ENCODE measurements at places on chromosomes 7 and 10.

GRCh38 chr7:37269711-37270508 lies 178.8 kb downstream of the ELMO1 start:
- no peak for DNase-seq

- no peak for DNase-seq
Measured at GRCh38 chr10:44986670-44987069, 8.1 kb upstream of the DEPP1 start.

DNA sequence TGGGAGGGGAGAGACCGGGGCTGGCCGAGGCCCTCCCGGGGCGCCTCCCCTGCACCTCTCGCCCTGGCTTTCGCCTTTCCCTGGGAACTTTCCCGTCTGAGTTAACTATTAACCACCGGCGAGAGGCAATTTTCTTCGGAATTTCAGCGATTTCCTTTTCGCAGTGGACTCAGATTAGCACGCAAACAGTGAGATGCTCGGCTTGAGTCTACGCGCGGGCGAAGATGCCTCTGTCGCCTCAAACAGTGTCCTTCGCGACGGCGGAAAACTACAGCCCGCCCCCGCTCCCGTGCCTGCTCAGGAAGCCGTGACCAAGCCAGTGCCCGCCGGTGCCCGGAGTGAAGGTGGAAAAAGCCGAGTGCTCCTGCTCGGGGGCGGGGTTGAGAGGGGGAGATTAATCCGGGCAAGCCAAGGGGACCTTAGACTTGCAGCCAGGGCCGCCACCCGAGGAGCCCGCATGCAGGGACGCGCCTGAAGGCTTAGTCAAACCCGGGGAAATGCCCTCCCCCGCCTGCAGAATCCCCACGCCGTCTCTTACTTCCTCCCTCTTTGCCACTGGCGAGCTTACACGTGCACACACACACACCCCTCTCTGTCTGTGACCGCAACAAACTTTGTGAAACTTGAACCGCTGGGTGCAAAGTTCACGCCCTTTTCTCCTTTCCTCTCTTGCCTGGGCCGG lies 14.5 kb upstream of the PAX2 start:
- DNase-seq = no peak

GRCh38 chr7:124330731-124331407 lies 298.0 kb upstream of the TMEM229A start:
- no peak for DNase-seq

DNA sequence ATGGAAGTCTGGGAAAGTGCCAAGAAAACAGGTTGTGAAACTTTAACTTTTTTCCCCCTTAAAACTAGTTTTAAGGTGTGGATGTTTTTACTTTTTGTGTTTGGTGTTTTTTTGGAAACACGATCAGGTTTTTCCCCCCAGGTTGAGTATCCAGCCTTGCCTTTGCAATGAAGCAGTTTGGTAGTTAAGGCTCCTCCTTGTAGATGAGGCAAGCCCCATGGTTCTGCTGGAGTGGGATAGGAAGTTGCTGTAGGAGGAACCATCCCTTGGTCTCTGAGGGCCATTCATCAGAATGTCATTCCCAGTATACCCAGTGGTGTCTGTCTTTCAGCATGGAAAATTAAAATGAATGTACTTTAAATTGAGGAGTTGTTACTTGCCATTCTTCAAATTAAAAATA lies 2.7 kb downstream of the CUL1 start:
- DNase-seq = no peak

DNA sequence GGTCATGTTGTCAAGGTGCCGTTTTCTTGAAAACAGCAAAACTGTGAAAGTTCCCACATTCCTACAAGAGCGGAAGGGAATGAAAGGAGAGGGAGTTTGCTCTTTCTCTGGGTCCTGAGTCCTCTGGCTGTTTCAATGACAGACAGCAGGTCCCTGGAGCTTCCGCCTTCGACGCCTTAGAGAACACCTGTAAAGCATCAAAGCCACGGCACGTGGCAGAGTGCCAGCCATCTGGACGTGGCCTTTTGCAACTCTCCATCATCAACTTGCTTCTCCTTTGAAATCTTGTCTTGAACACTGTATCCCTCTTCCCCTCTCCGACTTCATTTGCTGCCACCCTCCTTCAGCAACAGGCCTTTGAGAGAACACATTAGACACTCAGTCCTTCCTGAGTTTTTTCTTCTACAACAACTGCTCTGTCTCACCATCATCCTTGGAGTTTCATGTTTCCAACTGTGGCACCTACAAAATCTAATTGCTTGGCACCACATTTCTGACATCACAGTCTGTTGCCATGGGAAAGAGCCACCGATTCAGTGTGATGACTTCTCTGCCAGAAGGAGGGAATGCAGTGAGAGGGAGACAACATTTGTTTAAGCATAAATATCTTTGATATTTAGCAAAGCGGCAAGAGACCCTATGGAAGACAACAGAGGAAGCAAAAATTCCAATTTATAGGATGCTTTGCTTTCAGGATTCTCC lies 204.9 kb upstream of the PTER start:
- no peak for DNase-seq

GRCh38 chr10:11838298-11838852 lies 15.2 kb downstream of the PROSER2 start:
- DNase-seq = no peak

DNA sequence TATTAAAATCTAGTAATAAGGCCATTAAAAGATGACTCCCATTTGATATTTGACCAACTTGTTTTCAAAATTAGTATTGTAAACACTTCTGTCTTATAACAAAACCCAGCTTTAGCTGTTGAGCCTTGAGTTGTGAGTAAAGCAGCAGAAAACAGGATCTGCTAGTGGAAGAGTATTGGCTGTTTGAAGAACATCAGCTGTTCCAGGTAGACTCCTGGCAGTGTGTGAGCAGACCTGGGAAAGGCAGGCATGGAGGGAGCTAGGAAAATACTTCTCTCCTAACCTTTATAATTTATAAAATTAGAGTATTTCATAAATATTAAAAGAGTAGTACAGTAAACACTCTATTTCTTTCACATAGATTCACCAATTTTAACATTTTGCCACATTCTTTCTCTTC lies 29.0 kb downstream of the KAT6B start:
- no peak for DNase-seq

GRCh38 chr10:4685904-4686643 lies 139.9 kb upstream of the AKR1E2 start:
- no peak for DNase-seq

- no peak for DNase-seq
Measured at GRCh38 chr10:60267802-60268201, 121.9 kb downstream of the ANK3 start.

All from SIG-M5 (cell line).